ENCODE measurements at places on chromosomes 2 and 18.

DNA sequence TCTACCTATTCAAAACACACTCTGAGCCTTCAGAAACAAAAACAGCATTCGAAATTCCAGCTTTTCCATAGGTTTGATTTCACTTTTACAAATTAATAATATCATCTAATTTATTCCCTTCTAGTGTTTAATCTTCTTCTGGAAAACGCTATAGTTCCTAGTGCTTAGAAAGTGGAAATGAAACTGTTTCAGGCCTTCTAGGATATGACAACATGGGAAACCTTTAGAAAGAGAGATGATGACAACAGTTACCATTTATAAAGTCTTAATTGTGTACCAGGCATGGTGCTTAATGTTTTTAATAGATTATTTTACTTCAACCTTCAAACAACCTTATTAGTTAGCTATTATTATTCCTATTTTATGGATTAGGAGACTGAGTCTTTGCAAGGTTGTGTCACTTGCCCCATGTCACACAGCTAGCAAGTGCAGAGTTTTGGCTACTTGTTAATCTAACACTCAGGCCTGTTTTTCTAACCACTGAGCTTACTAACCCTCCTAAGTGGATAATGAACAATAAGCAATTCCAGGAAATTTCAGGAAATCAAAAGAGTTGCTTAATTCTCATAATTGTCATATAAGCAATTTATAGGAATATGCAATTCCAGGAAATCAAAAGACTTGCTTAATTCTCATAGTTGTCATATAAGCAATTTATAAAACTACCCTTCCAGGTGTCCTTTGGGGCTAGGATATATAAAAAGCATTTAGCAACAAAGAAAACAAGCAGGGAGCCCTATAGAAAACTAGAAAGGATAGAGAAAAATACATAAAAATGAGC is 206.0 kb downstream of the ZNF521 start:
- no peak for DNase-seq

DNA sequence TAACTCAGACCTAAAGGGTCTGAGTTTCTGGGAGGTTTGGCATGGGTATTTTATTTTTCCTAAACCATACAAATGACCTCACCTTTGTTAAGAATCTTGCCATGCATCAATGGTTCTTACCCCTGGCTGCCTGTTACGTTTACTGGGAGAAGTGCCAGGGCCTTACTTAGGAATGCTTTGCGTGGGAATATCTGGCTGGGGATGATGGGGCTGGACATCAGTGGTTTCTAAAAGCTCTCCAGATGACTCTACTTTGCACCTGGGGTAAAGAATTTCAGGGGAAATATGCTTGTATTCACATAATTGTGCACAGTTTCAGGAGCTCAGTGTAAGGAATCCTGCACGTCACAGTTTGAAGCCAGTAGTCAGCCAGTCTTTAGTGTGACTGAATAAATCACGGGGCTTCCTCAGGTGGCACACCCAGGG is 18.2 kb upstream of the DAW1 start:
- DNase-seq: no peak

DNA sequence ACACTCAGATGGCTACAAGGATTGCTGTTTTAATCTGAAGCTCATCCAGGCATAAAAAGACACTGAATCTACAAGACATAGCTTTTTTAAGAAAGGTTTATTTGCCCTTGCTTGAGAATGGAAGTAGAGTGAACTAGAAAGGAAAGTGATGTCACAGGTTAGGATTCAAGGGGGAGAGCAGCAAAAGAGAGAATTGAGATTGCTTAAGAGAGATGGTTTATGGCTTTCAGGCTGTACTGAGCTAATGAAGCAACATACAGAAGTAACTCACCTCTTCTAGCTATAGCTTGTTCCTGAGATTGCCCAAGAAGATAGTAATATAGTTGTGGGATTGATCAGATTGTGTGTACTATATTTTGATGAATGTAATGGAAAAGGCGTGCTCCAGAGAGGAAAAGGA is 26.1 kb upstream of the ACVR2A start:
- DNase-seq: no peak

DNA sequence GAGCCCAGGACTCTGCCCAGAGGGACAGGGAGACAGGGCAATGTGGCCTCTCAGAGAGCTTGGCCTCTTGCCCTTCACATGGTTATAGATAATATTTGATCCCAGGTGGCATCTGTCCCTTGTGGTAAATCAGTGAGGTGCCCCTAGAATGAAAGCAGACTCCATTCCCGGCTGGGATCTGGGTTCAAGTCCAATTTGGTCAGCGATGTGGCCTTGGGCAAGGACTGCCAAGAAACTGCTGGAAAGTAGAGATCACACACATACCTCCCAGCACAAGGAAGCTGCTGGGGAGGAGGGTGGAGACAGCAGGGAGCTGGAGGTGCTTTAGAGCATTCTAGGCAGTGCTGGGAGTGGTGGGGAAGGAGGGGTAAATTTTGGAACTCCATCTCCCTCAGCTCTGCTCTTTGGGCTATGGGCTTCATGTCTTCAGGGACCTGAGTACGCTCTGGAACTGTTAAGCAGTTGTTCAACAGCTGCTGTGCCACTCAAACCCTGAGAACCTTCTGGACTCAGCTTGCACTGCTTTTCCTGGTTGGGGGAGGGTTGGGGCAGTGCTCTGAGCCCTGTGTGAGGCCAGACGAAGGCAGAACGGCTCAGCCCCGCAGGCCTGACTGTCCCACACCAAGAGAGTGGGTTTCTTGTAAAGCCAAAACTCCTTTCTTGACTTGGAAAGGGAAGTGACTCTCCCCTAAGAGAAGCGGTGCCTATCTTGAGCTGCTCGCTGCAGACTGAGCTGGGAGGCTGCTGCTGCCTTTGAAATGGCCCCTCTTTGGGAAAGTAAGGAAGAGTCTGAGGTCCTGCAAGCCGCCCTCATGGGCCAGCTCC is 23.0 kb downstream of the INPP5D start:
- DNase-seq: no peak

DNA sequence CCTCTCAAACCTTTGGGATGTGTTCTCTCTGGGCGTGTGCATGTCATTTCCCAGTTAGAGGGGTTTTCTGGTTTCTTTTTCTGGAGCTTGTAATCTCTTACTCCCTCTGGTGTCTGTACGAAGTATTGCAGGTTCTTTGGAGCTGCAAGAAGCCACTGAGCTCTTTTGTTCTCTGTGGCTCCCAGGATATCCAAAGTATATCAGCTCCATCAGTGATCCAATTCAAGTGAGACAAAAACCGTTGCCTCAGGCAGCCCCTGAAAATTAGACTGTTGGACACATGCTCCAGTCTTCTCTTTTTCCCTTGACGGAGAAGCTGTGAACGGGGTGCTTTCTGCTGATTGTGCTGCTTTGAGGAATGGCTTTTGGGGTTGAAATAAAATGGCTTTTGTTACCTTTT is 59.0 kb upstream of the LDLRAD4 start:
- DNase-seq: no peak

GRCh38 chr18:59814891-59815290 is 84.9 kb upstream of the PMAIP1 start:
- DNase-seq: no peak
